ENCODE measurements at places on chromosomes 4 and X.
A peak's percentile ranks its signal among the peaks of the same experiment; 100 is the strongest.

GRCh38 chrX:16023790-16024734 lies 99.3 kb upstream of the GRPR start:
- DNase-seq = no peak

DNA sequence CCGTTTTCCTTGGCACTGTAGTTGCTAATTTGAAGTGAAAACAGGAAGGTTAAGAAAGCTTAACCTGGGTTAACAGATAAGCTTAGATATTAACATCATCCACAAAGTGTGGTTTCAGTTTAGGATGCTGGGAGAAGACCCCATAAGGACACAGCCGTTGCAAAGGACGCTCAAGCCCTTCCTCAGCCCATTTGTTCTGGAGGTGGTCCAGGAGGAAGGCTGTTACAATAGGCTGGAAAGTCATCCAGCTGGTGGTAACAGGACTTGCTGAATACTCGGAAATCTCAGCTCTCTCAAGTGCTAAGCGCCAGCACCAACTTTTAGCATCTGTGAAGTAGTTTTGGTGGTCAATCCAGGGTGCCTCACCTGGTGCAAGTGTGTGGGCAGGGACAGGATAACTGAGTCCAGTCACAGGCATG lies 14.2 kb downstream of the CHST7 start:
- DNase-seq = no peak

DNA sequence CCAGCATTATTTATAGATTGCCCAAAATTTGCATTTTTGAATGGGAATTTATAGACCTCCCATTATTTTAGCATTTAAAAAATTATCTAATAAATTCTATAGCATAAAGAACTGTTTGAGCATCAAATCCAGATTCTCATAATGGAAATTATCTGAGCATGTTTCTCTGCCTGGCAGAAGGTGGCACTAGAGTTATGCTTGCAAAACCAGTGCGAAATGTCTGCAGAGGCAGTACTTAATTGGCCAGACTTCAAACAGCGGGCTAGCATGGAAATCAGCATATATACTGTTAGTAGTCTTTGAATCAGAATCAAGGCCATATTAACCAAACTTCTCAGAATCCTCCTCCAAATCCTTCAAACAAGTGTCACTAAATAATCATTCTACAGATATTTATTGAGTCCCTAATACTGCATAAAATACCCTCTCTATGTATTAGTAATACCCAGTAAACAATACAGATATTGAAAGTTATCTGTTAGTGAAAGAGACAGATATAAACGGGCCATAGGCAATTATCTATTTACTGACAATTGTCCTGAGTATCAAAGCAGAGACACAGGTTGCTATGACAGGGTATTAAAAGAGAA lies 78.7 kb upstream of the DCLK2 start:
- peak; percentile 54 for DNase-seq

- peak; percentile 41 for DNase-seq
These were observed 723 bp downstream of the MORC4 start for GRCh38 chrX:106999002-106999975.

- no peak for DNase-seq
These were observed 1179.7 kb upstream of the ADGRL3 start for GRCh38 chr4:60020389-60020788.

Data from right lung (tissue), 10 donors.